Stimulated activated naive CD8-positive, alpha-beta T cell treated with anti-CD3 and anti-CD28 coated beads, Interleukin-15, Interleukin-2, amounts not matched to agents 100 U/mL and 50 U/mL, for 24 hours (primary cell): ENCODE measurements at places on chromosomes 16 and 17.

DNA sequence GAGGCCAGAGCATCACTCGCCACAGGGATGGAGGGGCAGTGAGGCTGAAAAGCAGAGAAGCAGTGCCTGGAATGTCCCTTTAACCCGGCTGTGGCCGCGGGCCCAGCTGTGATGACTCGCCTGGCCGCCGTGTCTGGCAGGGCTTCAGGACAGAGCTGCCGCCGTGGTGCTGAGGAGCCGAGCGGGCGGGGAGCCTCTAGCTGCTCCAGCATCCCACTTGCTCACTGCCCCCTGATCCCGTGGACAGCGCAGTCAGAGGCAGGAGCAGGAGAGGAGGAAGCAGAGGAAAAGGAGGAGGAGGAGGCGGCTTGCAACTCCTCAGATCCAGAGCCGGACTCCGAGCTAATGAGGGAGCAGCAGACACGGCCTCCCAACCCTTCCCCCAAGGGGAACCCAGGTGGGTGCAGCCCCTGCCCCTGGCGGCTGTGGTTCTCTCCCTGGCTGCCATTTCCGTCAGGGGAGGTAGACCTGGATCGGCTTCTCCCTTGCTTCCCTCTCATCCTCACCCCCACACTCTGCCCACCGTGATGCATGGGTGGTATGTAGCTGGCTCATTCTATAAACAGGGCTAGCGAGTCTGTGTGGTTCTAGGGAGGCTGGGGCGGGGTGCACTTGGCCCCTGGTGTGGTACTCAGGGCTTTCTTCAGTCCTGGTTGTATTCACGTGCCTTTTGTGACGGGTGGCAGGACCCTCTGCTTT, 165.7 kb downstream of the CMIP start:
- no peak for DNase-seq

DNA sequence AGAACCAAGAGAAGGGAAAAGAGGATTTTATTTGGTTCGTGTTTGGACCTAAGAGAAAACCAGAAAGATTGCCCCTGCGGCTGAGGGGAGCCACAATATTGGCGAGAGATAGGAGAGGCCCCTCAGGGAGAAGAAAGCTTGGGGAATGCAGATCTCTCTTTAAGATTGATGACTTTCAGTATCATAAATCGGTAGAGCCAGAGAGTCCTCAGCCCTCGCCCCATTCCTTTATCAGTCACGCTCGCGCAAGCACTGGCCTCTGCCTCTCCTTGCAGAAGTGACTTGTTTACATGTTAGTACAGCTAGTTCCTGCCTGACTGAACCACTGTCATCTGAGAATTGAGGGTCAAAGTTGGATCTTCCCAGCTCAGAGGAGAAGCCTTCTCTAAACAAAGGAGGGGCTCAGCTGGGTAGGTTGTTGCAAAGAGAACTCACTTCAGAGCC, 21.5 kb upstream of the KRT19 start:
- no peak for DNase-seq

- no peak for DNase-seq
Observed at GRCh38 chr17:45310380-45311324, 6.2 kb downstream of the MAP3K14 start.

- no peak for DNase-seq
Observed at GRCh38 chr16:82603784-82604411, 22.9 kb upstream of the CDH13 start.

DNA sequence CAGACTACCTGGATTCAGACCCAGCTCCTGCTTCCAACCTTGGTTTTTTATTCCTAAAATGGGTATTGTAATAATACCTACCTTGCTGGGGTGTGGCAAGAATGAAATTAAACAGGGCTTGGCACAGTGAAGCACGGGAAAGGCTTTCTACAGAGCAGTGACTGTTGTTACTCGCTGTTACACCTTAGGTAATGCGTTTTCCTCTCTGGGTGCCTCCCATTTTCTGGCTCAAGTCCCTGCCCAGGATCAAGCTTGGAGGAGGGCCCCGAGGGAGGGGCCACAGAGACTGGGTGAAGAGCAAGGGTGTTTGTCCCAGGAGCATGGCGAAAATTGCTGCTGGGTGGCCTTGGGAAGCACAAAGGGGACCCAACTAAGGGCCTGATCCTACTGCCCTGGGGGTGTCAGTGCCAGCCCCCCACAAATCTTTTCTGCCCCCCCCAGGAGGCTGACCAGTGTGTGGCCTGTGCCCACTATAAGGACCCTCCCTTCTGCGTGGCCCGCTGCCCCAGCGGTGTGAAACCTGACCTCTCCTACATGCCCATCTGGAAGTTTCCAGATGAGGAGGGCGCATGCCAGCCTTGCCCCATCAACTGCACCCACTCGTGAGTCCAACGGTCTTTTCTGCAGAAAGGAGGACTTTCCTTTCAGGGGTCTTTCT, 13.3 kb downstream of the MIEN1 start:
- no peak for DNase-seq

DNA sequence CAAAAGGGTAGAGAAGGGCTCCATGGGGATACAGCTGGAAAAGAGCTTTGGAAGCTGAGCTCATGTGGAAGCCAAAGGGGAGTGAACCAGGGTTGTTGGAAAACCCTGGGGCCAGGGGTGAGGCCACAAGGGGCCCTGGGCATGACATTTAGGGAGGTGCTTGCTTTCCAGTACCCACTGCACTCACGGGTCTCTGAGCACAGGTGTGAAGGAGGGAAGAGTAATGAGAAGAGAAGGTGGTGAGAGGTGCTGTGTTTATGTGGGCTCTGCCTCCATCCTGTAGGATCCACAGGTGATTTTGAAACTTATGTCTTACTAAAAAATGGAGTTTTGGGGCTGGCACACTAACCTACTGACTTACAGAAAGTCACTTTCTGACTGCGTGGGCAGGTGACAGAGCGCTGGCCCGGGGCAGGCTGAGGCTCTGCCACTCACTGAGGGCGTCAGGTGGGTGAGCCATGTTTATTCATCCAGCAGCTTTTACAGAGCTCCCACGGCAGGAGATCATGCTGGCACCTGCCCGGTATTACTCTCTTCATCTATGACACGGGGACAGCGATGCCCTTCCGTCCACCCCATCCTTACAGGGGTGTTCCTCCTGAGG, 18.9 kb downstream of the KSR1 start:
- DNase-seq, result peak; percentile 65

GRCh38 chr17:8359769-8360168, 16.7 kb downstream of the KRABD2 start:
- DNase-seq, result no peak

DNA sequence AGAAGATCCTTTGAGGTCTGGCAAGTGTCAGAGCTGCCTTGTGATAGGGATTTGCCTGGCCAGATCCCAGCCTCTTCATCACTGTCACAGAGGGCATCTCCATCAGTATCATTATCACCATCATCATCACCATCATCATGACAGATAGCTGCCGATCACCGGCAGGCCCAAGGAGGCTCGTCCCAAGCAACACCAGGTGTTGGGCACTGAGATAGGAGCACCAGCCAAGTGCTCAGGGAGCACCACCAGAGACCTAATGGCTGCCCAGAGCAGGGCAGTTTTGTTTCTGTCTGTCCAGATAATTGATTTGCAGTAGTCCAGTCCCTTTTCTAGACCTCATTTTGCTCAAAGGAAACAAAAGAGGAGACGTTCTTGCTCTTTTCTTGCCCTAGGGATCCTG, 25.0 kb downstream of the HNF1B start:
- DNase-seq, result no peak

DNA sequence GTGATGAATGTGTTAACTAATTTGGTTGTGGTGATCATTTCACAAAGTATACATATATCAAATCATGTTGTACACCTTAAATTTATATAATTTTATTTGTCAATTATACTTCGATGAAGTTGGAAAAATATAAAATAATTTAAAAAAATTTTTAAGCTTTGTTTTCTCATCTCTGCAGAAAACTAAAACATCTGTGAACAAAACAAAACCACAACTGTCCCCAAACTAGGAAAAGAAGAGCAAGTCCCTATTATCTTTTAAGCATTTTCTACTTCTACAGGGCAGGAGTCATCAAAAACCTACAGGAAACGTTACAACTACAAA, 6.5 kb downstream of the HSDL1 start:
- DNase-seq, result no peak

- no peak for DNase-seq
Observed at GRCh38 chr17:50064253-50065001, 8.5 kb downstream of the ITGA3 start.

DNA sequence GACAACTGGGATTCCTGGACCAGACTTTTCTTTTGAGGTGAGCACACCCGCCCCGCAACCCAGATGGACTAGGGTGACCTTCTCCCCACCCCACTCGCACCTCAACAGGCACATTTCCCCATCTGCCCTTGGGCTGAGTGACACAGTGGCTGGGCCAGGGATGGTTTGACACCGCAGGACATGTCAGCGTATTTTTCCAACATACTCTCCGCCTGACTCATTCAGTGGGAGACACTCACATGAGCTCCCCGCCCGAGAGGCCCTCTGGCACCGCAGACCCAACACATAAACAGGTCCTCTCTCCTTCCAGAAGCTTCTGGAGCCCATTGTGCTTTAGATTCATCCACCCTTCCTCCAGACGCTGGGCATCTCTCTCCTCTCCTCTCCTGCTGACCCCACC, 69.4 kb downstream of the ZDHHC7 start:
- no peak for DNase-seq

DNA sequence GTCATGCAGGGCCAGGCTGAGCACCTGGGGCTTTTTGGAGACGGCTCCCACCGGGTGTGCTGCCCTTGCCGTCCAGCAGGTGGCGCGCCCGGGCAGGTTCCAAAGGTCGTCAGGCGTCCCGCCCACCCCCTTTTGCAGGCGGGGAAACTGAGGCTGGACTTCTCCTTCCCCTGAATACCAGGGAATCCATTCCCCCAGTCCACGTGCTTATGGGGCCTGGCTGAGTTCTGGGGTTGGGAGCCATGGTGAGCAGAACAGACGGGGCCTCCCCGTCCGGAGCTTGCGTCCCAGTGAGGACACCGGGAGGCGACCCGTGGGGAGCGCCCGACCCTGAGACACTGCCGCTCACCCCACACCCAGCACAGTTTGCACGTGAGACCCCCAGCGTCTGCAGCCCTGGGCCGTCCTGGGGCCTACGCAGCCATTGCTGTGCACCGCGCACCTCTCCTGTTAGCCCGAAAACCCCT, 51.8 kb upstream of the JPH3 start:
- peak; percentile 74 for DNase-seq

- DNase-seq, result no peak
Observed at GRCh38 chr16:6377956-6378355, 954.7 kb upstream of the RBFOX1 start.

DNA sequence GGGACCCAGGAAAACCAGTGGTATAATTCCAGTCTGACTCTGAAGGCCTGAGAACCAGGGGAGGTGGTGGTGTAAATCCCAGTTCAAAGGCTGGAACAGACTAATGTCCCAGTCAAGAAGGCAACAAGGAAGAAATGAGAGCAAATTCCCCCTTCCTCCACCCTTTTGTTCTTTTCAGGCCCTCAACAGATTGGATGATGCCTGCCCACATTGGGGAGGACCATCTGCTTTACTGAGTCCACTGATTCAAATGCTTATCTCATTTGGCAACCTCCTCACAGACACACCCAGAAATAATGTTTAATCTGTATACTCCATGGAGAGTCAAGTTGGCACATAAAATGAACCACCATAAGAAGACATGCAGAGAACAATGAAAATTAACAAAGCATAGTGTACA, 61.9 kb upstream of the CRYM start:
- DNase-seq, result no peak

GRCh38 chr17:67946513-67946912, 49.8 kb downstream of the C17orf58 start:
- DNase-seq, result no peak

DNA sequence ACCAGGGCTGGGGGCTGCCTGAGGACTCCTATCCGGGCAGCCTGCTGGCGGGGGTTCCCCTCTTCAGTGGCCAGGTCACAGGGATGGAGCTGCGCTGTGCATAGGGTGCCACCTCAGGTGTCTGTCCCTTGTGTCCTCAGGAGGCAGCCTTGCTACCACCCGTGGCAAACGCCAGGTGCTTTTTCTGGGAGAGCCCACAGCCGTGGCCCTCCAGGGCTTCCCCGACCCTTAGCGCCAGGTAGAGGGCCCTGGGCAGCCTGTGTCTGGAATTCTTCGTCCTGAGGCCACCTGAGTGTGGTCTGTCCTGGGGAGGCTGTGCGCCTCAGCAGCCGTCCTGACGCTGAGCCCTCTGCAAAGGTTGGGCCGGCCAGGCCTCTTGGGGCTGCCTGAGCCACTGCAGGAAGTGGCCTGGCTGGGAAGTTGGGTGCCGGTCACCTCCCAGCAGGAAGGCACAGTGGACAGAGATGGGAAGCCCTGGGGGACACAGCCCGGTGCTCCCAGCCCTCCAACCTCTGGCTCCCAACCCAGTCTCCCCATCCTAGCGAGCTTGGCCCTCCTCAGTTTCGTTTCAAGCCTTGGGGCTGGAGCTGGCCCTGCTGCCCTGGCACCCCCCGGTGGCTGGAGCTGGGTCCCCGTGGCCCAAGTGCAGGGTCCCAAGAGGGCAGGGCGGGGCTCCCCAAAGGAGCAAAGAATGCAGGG, 7.6 kb upstream of the BAIAP3 start:
- DNase-seq, result no peak

- DNase-seq, result no peak
Observed at GRCh38 chr17:75160211-75160610, 5.9 kb upstream of the JPT1 start.

DNA sequence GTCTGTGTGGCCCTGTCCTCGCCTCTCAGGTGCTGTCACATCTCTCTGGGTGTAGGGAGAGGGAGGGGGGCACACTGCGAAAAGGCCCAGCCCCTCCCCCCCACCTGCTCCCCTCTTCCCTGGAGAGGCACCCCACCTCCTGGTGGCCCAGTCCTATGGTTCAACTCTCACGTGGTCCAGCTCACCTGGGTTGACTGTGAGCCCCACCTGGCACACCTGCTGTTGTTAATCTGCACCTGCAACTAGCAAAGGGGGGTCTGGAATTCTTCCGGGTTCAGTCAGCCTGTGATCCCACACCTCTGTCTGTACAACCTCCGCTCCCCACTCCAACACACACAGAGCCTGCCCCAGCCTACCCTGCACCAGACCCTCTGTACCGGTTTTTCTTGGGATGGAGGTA, 2.0 kb upstream of the SYNGR2 start:
- no peak for DNase-seq

DNA sequence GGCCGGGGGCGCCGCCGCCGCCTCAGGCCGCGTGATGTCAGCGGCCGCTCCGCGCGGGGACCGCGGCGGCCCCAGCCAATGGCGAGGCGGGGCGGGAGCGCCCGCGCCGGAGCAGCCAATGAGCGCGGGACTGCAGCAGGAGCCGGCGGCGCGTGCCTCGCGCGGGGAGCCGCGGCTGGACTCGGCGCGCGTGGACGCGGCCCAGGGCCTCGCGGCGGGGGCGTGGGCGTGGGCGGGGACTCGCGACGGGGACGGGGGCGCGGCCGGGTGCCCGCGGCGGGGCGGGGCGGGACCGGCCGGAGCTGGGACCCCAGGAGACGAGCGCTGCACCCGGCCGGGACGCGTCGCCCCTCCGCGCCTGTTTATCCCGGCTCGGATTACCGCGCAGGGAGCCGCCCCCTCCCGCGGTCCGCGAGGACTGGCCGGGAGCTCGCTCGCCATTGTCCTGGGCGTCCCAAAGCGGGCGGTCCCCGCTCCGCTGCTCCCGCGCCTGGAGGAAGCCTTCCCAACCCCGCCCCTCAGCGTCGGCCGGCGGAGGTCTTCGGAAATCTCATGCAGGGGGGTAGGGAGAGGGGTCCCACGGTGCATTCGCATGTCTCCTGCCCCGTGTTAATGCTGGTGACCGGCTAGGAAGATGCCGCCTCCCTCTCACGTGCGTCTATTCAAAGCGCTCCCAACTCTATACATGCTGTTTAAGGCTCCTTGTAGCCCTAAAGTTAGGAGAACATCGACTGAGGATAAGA, at the start of gene RNF157:
RNF157 (minus strand) TSS at position 33 of the 743 bp plus-strand sequence. CDS start 253 bp downstream, outside the sequence.
- peak; percentile 64 for DNase-seq
